Activated CD4-positive, alpha-beta T cell treated with anti-CD3 and anti-CD28 coated beads, Interleukin-2, amount 50 U/mL, for 4 hours (primary cell): ENCODE measurements at places on chromosomes 5 and 9.

GRCh38 chr9:134590240-134591081, 51.1 kb upstream of the COL5A1 start:
- no peak for DNase-seq

DNA sequence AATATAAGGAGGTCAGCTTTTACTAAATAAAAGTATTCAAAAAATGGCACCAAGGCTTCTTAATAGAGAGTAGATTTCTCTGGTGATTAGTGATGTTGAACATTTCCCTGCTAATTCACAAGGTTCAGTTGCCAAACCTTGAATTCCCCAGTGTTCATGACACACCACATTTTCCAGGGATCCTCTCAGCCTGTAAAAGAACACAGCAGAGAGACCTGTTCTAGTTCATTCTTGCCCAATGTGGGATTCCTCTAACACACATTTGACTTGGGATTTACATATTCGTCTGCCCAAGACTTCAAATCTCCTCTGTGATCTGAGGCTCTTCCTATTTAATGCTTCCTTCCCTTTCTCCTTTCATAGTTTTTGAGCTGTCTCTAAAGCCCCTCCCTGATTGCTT, 273.2 kb upstream of the CDH9 start:
- no peak for DNase-seq

DNA sequence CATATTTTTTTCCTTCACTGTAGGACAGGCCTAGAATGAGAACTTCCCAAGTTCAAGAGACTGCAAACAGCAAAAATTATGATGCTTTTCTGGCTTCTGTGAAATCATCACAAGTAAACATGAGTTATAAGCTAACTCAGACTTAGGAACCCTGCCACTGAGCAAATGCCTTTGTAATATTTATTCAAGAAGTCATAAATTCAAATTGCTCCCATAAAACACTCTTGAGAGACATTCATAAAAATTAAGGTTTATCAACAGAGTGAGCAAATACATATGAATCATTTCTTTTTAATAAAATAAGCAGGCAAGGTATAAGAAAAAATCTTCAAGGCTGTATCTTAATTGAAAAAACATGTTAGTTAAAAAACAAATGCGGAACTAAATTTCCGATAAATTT, 124.2 kb downstream of the GNA14 start:
- no peak for DNase-seq

DNA sequence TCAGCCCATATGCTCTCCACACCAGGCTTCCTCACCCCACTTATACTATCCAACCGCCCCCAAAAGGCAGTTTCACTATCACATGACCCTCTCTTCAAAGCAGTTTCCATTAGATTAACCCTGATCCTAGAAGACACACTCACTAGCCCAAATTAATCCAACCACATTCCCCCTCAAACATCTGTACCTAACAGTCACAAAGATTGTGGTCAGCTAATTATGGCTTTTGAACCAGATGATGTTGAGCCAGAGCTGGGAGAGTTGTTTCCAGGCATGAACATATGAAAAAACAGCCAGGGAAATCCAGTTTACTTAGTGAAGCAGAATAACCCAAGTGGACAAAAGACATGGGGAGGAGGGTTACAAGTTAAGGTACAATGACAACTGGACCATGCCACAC, 131.2 kb downstream of the SPOCK1 start:
- DNase-seq = no peak

GRCh38 chr9:80147866-80148265, 576.1 kb downstream of the TLE4 start:
- no peak for DNase-seq

DNA sequence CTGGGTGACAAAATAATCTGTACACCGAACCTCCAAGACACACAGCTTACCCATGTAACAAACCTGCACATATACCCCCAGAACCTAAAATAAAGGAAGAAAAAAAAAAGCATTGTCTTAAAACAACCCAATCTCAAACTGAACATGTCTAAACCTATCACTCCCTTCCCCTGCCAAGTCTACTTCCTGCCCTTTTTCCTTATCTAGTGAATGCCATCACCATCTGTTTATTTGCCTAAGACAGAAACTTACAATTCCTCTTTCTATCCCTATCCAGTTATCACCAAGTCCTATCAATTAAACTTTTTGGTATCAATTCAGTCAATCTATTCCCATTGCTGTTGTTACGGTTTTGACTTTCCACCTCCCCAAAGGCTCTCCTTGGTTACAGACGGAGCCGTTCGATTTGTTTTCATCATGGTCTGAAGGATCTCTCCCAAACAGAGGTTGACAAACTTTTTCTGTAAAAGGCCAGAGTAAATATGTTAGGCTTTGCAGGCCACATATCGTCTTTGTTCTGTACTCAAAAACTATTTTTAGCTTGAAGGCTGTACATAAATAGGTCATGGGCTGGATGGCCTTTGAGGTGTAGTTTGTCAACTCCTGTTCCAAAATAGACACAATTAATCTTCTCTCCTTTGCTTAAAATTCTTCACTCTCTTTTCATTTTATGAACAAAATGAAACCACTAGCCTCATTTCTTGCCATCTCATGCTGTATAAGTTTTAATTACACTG, 12.1 kb downstream of the NOL8 start:
- DNase-seq = no peak

DNA sequence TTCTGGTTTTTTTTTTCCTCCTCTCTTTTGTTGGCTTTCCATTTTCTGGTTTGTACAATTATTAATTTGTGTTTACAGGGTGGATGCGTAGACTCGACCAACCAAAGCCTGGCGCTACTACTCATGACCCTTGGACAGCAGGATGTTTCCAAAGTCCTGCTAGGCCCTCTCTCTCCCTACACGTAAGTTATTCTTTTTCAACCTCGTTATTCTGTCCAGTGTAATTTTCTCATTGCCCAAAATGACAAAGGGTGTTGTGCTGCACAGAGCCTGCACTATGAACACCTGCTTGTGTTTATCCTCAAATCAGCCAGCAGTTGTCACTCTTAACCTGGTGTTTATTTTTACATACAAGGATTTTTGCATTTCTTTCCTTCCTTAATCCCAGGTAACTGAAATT, 56.6 kb downstream of the RCL1 start:
- DNase-seq = no peak

- no peak for DNase-seq
Observed at GRCh38 chr9:22148528-22148875, 139.4 kb upstream of the CDKN2B start.

GRCh38 chr9:97487861-97488260, 13.6 kb upstream of the TMOD1 start:
- DNase-seq = no peak

DNA sequence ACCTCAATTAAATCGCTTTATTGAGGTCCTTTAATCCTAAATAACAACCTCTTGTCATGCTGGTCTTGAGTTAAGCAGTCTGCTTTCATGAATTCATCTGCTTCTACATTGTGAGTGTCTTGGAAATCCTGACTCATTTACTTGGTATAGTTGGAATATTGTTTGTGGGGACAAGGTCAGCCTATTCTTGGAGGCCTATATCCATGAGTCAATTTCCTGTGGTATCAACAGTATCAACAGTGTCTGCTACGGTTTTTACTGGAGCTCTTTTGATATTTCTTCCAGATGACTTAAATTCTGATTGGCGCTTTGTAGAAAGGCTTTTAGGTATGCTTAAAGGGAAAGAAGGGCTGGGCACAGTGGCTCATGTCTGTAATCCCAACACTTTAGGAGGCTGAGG, 71.2 kb upstream of the PARP8 start:
- DNase-seq = no peak

DNA sequence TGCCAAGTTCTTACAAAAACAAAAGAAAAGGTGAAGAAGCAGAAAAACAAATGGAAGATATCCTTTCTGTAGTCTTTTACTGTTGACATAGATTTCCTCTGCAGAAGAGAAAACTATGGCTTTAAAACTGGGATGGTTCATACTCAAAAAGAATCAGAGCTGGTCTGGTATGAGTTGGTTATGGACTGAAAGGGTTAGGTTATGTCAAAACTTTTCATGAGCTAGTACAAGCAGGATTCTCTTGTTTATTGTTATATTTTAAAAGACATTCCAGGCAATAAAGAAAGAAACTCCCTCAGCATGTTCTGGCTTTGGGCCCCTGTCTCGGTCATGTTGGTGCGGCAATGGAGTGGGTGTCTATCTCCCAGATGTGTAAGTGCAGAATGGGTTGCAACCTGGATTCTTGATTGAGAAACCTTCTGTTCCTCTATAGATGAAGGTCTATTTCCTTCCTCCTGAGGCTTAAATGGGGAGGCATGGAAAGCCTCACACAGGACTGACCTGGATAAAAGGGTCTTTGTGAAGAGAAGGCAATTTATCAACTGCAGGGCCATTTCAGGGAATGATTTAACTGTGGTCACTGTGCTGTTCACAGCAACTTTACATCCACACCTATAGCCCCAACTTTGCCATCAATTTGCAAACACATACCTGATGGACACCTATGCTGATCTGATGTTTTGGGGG, 209.6 kb upstream of the TNC start:
- DNase-seq = no peak

GRCh38 chr9:113176803-113177202, 26.0 kb downstream of the SLC31A2 start:
- DNase-seq = no peak

- DNase-seq = no peak
Observed at GRCh38 chr5:2335733-2336515, 415.6 kb downstream of the IRX2 start.

DNA sequence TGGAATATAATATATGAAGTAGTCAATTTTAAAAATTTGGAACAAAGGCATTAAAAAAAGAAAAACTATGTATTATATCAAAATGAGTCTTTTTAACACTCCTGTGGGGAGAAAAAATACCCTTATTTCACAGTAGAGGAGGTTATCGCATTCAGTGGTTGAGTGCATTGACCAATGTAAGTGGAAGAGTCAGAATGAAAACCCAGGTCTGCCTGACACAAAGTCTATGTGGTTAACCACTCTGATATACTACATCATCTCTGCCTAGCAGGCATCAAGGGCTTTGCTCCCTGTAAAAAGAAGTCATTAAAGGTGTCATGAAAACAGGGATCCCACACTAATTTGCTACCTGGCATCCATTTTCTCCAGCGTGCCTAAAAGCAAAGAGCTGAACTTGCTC, 417.2 kb upstream of the C9orf72 start:
- DNase-seq = no peak

DNA sequence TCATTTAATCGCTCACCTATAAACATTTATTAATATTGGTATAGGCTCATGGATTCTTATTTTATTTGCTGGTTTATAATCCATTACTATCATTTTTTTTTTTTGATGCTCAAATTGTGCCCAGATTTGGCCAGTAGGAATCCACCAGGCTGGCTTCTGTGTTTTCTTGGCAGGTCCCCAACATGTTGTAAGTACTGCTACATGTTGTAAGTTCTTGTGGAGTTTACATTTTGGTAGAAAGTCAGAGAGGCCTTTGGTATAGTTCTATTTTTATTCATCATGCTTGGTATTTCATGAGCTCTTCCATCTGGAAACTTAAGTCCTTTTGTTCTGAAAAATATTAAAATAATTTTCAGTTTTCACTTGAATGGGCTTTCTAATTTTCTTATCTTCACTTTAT, 47.1 kb downstream of the MAT2B start:
- DNase-seq = no peak

GRCh38 chr5:158802941-158803341, 296.8 kb downstream of the EBF1 start:
- no peak for DNase-seq
